ENCODE measurements at places on chromosomes 5 and 9. TPM values are rescaled to one million over a fixed set of nuclear protein-coding genes. Genes with fewer than 3 reads are reported as not detected.

The SMIM33 gene
- not detected for total RNA-seq

The PCDHA3 gene
- total RNA-seq, result not detected

The FLT4 gene
- 0.45 TPM for total RNA-seq

The LCN9 gene
- not detected for total RNA-seq

The RNF44 gene
- total RNA-seq, result 4.6 TPM

The PTAR1 gene
- 20.8 TPM for total RNA-seq

The NPR2 gene
- total RNA-seq, result 17.7 TPM

The NRARP gene
- 1.7 TPM for total RNA-seq

The HTR4 gene
- total RNA-seq, result not detected

The RNF183 gene
- total RNA-seq, result not detected

The PCDHGA7 gene
- 0.50 TPM for total RNA-seq

The ARSK gene
- 9.4 TPM for total RNA-seq

The SVEP1 gene
- total RNA-seq, result 5.5 TPM

The PCDHGA12 gene
- total RNA-seq, result 8.4 TPM

The SPINK13 gene
- not detected for total RNA-seq

Measured in bronchus fibroblast of lung (primary cell).